ENCODE measurements at places on chromosomes 13 and 19. TPM values are rescaled to one million over a fixed set of nuclear protein-coding genes. Genes with fewer than 3 reads are reported as not detected.

Gene WDR88
- not detected for total RNA-seq

Gene ZNF554
- 6.6 TPM for total RNA-seq

Gene ZNF480
- total RNA-seq = 3.4 TPM

Gene TLE6
- total RNA-seq = not detected

Gene KASH5
- total RNA-seq = not detected

Gene CADM4
- total RNA-seq = 18.7 TPM

All from nasal cavity respiratory epithelium epithelial cell of viscerocranial mucosa (primary cell).